ENCODE measurements at places on chromosomes 7 and 10. TPM values are rescaled to one million over a fixed set of nuclear protein-coding genes. Genes with fewer than 3 reads are reported as not detected.

The KIAA1549 gene
- total RNA-seq, result 0.87 TPM

The PRPS1L1 gene
- not detected for total RNA-seq

The MORN4 gene
- total RNA-seq, result not detected

The PNLIP gene
- not detected for total RNA-seq

The BTBD16 gene
- total RNA-seq, result not detected

All from stomach (tissue), 19 donors.